ENCODE measurements at places on chromosomes 13 and 19.

DNA sequence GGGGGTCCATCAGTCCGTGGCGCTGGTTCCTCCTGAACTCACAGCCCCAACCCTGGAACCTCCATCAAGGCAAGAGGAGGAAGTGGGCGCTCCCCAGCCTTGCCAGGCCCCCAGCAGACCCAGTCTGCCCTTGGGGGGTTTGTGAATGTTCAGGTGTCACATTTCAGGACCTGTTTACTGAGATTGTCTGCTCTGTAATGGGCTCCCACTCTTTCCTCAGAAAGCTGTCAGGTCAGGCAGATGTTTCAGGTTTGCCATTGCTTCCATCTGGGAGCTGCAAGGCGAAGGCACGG lies 29.4 kb downstream of the TSSK6 start:
- no peak for DNase-seq

DNA sequence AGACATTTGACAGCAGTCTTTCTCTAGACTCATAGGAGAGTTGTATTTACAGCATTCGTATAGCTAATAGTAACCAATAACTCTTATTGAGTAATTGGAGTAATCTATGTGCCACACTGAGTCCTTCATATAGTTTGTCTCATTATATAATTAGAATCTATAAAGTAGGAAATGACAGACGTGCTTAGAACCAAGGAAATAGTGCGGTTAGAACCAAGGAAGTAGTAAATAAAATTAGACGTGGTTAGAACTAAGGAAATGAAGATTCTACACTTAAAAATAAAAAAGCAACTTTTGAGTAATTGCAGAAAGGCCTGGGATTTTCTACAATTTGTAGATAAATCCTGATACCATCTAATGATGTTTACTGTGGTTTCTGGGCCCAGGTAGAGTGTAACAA lies 107.8 kb upstream of the TNFSF11 start:
- DNase-seq = no peak

DNA sequence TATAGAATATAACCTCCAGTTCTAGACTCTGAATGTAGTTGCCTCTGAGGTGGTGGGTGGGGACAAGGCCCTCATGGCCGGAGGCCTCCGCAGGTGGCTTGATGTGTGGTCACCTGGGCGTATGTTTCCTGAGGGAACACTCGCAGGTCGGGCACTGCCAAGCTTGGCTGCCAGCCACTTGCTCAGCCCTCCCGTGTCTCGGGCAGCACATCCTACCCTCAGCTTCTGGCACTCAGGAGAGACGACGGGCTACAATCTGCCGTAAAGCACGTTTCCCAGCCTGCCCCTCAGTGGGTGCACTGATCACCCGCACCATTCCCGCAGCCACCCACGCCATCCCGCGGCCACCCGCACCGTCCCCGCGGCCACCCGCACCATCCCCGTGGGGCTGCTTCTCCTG lies 15.2 kb downstream of the THOP1 start:
- DNase-seq = no peak

- no peak for DNase-seq
These were observed 69.4 kb downstream of the TSC22D1 start for GRCh38 chr13:44506719-44507118.

- no peak for DNase-seq
These were observed 591.7 kb downstream of the GPC6 start for GRCh38 chr13:93818345-93818744.

GRCh38 chr13:63774133-63774532 lies 2358.5 kb upstream of the PCDH20 start:
- DNase-seq = no peak

DNA sequence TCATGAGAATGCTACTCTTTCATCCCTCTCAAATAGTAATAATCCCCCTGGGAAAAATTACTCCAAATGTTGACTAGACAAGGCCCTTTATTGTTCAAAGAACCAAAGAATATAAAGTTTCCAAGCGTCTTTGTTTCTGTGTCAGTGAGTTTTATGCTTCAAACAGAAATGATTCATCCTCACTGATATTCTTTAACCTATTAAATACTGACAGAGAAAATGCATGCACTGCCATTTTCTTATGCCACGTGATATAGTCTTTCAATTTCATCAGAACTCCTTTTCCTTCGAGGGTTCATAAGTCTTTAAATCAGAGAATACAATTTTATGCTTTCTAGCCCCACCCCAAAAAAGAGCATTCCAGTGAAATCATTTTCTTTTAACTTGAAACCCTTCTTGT lies 211.6 kb downstream of the SHISA2 start:
- no peak for DNase-seq

DNA sequence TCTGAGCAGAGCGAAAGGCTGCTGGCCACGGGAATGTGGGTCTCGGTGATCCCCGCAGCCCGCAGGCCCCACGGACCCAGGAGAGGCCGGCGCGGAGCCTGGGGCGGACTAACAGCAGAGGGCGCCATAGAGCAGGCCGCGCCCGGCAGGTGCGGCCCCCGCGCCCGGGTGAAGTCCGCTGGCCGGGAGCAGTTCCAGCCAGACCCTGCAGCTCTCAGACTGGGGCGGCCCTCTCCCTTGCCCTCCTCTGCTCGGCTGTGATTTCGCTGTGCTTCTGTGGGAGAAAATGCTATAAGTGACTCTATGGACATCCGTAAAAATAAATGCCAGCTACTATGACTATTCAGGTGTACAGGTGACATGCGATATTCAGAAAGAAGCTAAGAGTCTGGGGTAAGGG lies 37.7 kb downstream of the GSX1 start:
- peak; percentile 90 for DNase-seq

DNA sequence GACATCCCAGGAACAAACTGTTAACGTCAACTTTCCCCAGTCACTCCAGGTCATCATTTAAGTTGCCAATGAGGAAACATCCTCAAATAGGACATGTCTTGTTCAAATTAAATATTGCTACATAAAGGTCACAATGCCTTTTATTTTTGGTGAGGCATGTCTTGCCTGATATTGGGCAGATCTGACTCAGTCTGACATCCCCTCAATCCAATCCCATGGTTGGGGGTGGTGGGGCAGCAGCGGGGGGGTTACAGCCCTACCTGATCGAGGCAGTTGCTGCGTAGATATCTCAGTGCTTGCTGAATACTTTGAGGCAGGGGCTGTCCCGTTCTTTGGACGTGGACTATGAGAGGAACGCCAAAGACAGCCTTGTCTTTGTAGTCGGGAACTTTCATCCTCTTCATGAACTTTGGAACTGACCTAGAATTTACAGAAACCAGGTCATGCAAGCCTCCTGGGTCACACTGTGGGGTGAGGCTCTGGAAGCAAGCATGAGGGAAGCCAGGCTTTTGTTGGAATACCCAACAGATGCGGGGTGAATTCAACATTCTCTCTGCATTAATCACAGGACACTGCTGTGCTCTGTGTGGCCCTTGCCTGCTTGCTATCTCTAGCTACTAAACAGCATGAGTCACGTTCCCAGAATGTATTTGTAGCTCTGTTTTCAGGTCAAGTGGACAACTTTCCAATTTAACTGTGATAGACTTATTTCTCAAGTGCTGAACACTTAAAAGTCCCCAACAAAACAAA lies 109.8 kb downstream of the KL start:
- DNase-seq = no peak

GRCh38 chr19:18868380-18869022 lies 27.5 kb downstream of the CERS1 start:
- DNase-seq = no peak

DNA sequence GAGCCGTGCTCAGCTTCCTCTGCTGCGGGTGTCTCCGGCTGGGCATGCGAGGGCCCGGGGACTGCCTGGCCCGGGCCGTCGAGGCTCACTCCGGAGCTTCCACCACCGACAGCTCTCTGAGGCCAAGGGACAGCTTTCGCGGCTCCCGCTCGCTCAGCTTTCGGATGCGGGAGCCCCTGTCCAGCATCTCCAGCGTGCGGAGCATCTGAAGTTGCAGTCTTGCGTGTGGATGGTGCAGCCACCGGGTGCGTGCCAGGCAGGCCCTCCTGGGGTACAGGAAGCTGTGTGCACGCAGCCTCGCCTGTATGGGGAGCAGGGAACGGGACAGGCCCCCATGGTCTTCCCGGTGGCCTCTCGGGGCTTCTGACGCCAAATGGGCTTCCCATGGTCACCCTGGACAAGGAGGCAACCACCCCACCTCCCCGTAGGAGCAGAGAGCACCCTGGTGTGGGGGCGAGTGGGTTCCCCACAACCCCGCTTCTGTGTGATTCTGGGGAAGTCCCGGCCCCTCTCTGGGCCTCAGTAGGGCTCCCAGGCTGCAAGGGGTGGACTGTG lies 1.2 kb downstream of the S1PR4 start:
- no peak for DNase-seq

DNA sequence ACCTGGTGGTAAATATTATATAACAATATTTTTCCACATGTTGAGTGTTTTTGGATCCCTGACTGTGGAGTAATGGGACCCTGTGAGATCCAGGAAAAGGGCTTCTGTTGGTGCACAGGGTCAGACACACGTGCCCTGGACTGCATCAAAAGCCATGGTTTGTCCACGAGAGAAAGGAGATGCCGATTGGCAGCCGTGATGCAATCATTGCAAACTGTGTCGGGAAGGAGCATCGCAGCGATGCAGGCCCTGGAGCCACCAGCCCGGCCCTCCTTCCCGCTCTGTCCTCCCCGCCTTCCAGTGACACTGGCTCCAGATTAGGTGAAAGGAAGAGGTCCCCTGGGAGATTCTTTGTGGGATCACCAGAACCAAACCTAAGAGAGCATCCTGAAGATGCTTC lies 9.1 kb downstream of the COL4A2 start:
- DNase-seq = no peak

DNA sequence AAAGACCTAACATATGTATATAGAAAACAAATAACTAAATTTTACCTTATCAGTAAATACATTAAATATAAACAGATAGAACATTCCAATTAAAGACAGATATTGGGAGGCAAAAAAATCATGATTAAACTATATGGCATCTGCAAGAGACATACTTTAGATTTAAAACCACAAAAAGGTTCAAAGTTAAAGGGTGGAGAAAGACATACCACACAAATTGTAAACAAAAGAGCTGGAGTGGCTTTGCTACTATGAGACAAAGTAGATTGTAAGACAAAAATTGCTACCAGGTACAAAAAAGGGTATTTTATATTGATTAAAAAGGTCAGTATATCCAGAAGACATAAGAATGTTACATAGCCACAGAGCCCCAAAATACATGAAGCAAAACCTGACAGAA lies 200.2 kb downstream of the KCNRG start:
- no peak for DNase-seq

DNA sequence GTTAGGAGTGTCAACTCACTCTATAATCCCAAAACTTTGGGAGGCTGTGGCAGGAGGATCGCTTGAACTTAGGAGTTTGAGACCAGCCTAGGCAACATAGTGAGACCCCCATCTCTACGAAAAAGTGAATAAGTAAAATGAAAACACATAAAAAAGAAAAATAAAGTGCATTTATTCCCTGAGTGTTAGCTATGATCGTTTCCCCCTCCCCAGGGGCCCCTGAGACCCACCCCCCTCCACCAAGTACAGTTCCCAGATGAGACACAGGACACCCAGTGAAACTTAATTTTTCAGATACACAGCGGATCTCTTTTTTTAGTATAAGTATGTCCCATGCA lies 28.6 kb upstream of the NANOS3 start:
- DNase-seq = no peak

DNA sequence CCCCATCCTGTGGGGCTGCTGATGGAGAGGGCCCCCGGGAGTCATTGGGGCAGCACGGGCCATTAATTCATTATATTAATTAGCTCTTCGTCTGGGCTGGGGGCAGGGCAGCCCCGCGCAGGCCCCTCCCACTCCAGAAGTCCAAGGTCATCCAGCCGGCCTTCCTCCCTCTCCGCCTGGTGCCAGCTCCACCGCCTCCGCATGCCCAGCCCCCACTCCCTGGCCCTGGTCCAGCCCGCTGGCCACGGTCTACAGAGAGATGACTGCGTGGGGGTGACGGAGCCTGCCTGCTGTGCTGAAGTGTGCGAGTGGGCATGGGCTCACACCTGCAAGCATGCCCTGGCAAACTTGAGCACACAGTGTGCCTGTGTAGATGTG lies 8.8 kb downstream of the IGLON5 start:
- no peak for DNase-seq

GRCh38 chr19:306151-306900 lies 15.1 kb upstream of the PLPP2 start:
- DNase-seq = no peak

- DNase-seq = no peak
These were observed 86.5 kb downstream of the RFC3 start for GRCh38 chr13:33904431-33904830.

DNA sequence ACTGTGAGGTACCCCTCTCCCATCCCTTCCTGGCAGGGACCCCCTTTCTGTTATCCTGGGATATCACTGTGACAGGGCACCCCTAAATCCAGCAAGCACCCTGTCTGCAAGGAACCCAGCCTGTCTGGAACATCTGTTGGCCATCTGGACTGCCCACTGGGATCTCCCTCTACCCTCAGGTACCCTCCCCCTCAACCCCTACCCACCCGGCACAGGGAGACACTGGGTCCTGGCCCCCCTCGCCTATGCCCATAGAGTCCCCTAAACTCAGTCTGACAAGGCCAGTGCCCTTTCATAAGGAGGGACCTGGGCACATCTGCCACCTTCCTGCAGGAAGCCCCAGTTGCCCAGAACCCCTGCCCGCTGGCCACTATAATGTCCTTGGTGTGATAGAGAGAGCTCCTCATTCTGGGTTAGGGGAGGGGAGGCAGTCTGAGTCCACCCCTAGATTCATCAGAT lies 2.8 kb upstream of the SLC27A5 start:
- DNase-seq = no peak

- DNase-seq = peak; percentile 76
These were observed 184.1 kb downstream of the ZNF536 start for GRCh38 chr19:30556230-30556711.

DNA sequence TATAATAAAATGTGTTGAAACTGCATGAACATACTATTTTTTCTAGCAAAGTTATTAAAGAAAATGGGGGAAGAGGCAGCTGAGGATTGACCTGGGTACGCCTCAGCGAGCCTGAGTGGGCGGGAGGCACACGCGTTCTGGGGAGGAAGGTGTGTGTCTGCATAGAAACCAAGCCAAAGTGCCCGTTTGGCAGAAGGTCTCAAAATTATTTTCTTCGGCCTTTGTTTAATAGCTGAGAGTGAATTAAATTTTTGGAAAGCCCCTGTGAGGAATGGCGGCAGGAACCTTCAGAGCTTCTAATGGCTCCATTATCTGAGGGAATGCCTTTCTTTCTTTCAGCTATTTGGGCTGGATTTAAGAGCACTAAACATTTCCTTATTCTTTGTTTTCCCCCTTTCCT lies 5.2 kb downstream of the ZIC2 start:
- no peak for DNase-seq

- DNase-seq = no peak
These were observed 9.1 kb downstream of the IRF3 start for GRCh38 chr19:49656456-49657109.

GRCh38 chr13:31987535-31988170 lies 43.9 kb upstream of the FRY start:
- no peak for DNase-seq

All from D341Med (cell line).